Stimulated activated CD8-positive, alpha-beta memory T cell treated with anti-CD3 and anti-CD28 coated beads, Interleukin-7, amount 100 ng/mL, for 1 hour (primary cell): ENCODE measurements at places on chromosomes 7 and 10.

DNA sequence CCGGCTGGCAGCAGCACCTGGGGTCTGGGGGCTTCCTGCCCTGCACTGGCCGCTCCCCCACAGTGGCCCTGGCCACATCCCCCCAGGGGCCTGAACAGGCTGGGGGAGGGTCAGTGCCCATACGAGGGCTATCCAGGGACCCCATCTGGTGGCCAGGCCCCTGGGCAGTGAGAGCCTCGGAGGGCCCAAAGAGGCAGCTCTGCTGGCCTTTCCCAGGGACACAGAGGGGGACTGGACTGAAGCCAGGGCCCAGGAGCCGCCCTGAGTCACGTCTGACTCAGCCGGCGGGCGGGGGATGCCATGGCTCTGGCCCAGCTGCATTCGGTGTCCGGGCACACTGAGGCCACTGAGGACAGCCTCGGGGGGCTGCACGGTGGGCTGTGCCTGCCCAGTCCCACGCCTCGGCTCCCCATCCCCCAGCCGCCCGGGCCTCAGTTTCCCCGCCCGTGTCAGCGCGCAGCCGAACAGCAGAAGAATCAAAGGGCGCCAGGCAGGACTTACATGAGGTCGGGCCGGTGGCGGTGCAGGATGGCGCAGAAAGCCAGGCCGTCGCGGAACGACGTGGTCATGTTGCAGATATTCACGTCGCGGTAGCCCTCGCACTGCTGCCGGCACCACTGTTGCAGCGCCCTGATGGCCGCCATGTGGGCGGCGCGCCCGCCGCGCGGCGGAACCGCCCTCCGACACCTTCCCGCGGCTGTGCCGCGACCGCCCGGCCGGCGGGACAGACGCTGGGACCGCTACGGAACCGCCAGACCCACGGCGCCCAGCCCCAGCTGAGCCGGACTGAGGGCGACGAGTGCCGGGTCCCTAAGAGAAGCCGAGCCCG is at the start of gene MICALL2:
Gene MICALL2, minus strand, starts transcription at position 788 of the 829 bp plus-strand sequence. Its CDS starts 144 bp downstream, at position 644.
- DNase-seq = no peak

- DNase-seq = no peak
Measured at GRCh38 chr10:42876476-42876875, 93.9 kb downstream of the BMS1 start.

DNA sequence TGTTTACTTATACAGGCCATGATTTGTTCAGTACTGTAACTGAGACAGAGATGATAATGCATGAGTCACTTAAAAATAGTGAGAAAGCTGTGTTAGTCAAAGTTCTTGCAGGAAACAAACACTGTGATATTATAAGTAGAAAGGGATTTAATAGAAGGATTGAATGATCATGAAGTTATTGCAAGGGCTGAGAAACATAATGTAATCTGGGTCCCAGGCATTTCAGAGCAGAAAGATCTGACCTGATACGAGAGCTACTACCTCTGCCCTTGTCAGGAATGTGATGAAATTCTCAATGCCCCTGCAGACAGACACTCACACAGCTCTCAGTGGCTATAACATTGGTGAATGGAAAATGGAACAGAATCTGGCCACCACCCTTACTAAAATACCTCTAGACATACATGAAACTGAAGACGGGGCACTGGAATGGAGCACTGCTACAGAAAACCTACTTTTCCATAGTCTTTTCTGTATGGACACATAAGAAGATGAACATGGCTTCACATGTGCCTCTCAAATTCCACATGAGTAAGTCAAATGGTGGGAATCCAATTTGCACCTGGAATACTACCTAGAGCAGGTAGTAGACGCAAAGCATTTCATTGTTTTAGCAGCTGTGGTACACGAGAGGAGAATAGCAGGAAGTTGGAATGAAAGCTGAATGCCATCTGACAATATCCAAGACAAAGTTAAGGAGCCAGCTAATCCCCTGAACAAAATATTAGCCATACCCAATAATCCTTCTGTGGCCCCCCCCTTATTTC is 19.1 kb upstream of the VWDE start:
- no peak for DNase-seq

DNA sequence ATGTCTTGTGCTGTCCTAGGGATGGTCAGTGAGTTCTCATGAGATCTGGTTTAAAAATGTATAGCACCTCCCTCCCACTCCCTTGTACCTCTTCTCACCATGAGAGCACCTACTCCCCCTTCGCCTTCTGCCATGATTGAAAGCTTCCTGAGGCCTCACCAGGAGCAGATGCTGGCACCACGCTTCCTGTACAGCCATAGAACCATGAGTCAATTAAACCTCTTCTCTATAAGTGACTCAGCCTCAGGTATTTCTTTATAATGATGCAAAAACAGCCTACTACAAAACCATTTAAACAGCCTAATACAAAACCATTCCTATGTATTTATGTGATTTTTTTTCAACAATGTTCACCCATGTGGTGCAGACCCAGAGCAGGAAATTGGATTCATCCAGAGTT is 32.0 kb downstream of the KDM7A start:
- no peak for DNase-seq

- no peak for DNase-seq
Measured at GRCh38 chr10:131132681-131133080, 178.8 kb downstream of the TCERG1L start.

GRCh38 chr7:159136846-159137245 is 7.8 kb downstream of the VIPR2 start:
- DNase-seq = no peak

DNA sequence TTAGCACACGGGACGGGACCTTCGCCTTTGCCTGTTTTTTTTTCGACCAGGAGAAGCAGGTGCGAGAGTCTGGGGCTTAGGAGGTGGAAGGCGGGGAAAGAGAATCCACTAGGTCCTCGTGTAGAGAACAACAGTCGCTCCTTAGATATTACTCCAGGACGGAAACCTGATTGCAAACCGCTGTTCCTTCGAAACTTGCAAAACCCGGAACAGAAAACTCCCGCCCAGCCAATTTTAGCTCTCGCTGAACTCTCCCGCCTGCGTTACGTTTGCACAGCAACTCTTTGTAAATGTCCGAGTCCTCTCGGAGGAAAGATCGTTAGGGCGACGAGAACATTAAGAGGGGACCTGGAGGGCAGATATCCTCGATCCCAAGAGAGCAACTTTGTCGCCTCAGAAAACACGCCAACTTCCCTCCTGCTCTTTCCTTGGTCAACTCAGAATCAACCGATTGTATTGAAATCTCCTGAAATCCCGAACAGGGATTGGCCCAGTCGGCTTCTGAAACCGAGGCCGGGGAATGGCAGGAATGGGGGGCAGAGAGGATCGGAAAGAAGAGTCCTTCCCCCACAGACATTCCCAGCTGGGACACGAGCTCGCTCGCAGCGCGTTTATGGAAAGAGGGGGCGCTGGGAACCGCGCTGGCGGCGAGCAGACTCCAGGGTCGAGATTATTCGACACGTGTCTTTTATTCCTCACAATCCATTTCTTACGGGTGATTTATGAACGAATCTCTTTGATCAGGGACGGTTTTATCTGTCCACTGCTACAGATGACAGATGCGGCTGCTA is 9.9 kb downstream of the TWIST1 start:
- no peak for DNase-seq

- no peak for DNase-seq
Measured at GRCh38 chr7:157547611-157548010, 210.8 kb downstream of the DNAJB6 start.

GRCh38 chr7:12222889-12223579 is 11.9 kb downstream of the TMEM106B start:
- no peak for DNase-seq

DNA sequence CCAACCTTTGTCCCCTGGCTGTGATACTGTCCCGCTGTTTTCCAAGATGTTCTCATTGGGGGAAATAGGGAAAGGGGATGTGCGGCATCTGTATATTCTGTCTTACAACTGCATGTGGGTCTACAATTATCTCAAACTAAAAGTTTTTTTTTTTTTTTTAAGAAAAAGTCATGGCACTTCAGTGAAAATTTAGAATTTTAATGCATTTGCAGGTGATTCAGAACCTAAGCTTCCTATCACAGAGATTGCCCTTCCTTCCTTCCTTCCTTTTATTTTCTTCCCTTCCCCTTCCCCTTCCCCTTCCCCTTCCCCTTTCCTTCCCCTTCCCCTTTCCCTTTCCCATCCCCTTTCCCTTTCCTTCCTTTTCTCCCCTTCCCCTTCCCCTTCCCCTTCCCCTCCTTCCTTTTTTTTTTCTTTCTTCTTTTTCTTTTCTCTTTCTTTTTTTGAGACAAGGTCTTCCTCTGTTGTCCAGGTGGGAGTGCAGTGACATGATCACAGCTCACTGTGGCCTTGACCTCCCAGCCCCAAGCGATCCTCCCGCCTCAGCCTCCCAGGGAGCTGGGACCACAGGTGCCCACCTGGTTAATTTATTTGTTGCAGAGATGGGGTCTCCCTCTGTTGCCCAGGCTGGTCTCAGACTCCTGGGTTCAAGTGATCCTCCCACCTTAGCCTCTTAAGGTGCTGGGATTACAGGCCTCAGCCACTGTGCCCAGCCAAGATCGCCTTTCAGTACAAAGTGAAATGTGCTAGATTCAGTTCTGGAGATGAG is 32.0 kb downstream of the JAKMIP3 start:
- no peak for DNase-seq

DNA sequence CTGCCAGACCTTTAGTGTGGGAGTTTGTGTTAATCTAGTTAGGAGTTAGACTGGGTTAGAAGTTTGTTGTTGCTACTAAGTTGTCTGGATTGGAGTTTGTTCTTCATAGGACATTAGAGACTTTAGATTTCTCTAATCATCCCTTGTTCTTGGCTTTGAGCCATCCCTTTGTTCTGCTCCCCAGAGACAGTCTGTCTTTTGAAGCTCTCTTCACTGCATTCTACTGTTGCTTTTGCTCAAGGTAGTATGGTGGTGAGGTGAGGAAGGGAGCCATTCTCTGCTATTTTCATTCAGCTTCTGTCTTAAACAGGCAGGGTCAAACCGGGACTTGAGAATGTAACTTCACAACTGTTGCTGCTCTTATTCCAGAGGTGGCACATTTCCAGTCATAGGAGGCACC is 10.4 kb upstream of the TARP start:
- no peak for DNase-seq

- DNase-seq = no peak
Measured at GRCh38 chr7:16930946-16931345, 49.2 kb upstream of the AGR3 start.

- no peak for DNase-seq
Measured at GRCh38 chr10:29702273-29703164, 67.7 kb upstream of the SVIL start.

- no peak for DNase-seq
Measured at GRCh38 chr7:5553298-5553877, 129.8 kb upstream of the TNRC18 start.

DNA sequence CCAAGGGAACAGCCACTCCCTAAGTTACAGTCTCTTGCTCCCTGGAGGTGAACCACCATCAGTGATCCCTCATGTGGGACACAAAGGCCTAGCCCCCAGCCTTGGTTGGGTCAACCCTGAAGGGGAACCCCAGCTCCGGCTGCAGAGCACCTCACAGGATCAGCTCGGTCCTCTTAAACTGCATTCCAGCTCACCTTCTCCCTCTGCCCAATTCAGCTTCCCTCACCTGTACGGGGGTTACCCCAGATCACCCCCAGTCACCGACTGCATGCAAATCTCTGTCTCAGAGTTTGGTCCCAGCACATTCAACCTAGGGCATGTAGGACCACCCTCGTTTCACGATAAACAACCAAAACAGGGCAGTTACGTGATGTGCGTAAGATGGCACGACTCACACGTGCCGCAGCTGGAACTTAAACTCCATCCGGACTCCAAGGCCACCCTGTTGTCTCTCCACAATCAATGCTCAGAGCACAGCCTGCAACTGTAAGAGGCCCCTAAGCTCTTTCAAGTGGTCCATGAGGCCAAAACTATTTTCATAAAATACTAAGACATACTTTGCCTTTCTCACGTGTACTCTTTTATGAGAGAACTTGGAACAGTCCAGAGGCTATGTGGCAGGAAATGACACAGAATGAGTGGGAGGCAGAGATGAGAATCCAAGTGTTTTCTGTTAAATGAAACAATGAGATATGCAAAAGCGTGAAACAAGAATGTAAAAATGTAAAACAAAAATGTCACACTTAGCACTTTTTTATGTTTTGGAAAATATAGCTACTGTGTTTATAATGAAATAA is 285.2 kb downstream of the PTPRN2 start:
- no peak for DNase-seq

- no peak for DNase-seq
Measured at GRCh38 chr7:91064938-91065337, 199.3 kb upstream of the FZD1 start.

- no peak for DNase-seq
Measured at GRCh38 chr10:119449760-119450461, 92.6 kb downstream of the RGS10 start.

DNA sequence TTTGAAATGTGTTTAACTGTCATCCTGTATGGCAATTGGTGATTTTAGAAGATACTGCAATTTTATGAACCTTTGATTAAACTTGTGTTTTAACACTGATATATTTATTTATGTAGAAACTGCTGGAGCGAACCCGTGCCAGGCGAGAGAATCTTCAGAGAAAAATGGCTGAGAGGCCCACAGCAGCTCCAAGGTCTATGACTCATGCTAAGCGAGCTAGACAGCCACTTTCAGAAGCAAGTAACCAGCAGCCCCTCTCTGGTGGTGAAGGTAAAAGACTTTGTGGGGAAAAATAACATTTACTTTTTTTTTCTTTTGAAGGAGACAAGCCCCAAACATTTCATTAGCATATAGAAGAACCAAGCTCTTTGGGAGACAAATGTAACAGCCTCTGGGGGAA is 6.5 kb downstream of the ANLN start:
- DNase-seq = no peak

DNA sequence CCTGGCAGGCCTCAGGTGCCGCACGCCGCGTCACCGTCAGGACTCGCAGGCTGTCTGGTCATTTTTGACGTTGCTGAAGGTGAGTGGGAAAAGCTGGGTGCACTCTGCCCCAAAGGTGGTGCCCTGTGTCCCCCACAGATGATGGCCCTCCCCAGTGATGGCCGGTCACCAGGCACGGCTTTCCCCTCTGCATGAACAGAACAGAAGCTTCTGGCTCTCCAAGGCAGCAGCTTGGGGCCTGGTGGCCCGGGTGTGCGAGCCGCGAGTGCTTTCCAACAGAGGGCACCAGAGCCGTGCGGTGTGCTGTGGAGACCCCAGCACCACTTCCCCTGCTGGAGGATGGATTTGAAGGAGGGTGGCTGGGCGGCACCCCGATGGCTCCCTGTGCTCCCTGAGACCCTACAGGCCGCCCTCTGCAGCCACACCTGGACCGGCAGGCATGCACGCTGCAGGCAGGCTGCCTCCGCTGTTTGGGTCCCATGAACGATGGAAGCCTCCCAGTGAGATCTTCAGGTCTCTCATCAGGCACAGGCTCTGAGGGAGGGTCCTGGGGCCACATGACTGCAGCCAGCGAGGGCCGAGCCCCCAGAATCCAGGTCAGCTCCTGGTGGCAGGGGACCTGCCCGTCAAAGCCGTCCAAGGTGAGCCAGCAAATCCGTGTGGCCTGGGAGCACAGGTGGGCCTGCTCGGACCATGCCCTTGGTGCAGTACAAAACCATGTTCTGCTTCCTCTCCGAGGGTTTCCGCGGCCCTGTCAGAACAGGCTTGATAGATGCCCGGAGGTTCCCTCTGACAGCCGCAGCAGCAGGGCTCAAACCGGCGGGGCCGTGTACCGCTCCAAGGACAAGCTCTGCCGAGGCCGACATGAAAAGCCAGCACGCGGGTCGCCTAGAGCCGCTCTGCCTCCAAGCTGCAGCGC is 195.4 kb downstream of the EBF3 start:
- no peak for DNase-seq
